ENCODE measurements at places on chromosomes 2 and 18. TPM values are rescaled to one million over a fixed set of nuclear protein-coding genes. Genes with fewer than 3 reads are reported as not detected.

DNA sequence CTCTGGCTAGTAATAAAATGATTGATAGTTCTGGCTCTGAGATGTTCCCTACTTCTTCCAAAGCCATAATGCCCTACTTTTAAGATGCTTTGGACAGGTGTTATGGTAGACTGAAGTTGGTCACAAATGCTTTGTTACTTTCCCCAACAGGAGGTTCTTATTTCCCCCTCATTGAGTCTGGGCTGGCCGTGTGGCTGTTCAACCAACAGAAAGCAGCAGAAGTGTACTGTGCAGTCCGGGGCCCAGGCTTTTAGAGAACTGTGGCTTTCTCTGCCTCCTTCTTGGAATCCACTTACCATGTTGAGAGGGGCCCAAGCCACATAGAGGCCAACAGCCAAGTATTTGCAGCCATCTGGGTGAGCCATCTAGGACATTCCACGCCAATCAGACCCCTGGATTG, 94.2 kb downstream of the KCTD1 start:
- no peak for DNase-seq

- peak; percentile 36 for DNase-seq
Observed at GRCh38 chr18:76459687-76460350, 35.2 kb downstream of the ZNF516 start.

NOL4 gene
- total RNA-seq, result 0.35 TPM

TEKT4 gene
- total RNA-seq, result not detected

AKAIN1 gene
- total RNA-seq, result not detected

APOB gene
- total RNA-seq, result 9.7 TPM
